Central memory CD4-positive, alpha-beta T cell (primary cell): ENCODE measurements at places on chromosomes 13 and 19.

- no peak for DNase-seq
Observed at GRCh38 chr19:6198896-6199239, 63.4 kb downstream of the ACSBG2 start.

- DNase-seq = no peak
Observed at GRCh38 chr19:19750842-19751790, 18.2 kb upstream of the ZNF14 start.

DNA sequence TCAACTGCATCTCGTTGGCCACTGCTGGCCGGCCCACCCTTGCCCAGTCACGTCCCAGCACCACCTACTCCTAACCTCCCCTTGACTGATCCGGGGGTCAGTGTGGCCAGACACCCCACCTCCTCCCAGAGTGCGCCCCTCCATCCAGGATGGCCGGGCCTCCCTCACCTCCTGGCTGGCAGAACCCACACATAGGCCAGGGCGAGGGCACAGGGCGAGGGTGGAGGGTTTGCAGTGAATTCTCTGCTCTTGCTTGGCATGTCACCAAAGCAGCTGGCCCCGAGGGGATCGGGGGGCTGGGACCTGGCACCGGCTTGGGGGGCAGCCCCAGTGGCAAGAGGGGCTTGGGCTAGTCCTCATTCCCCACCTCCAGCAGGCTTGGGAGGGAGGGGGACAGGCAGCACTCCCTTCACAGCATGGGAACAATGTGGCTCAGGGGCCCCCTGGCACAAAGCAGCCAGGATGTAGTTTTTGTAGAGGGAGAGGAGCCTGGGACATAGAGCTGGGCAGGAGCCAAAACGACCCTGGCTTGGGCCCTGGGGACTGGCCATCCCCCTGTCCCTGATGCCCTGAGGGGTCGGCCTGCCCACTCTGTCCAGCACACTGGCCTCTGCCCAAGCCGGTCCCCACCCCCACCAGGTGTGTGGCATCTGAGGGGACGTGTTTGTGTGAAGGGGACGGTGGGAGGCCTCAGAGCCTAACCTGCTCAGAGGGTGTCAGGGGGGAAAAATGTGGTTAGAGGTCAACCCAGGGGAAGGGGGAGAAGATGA, 28.5 kb upstream of the ASF1B start:
- no peak for DNase-seq

DNA sequence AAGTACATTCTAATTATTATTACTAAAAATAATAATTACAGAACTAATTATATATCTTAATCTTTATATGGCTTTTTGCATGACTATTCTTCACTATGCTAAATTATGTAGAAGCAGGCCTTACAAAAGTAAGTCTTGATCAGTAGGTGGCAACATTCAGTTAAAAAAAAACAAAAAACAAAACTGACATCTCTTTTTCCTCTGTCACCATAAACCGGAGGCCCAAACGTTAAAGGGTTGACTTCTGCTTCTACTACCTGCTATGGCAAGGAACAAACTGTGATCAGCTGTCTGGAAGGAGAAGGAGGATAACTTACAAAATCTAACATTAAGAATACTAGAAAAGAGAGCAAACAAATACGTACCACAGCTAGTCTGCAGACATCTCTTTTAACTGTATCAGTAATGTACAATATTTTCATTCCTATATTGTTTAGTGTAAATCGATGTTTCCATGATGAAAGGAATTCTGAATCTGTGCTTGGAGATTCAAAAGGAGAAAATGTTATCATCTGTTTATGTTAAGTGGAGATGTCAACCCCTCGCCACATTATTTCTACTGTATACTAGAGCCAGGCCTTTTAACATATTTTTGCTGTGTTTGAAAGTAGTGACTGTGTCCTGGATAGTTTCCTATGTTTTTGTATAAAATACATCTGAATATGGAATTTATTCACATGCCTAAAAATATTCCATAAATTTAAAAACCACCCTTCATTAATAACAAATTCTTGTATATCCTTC, 1525.4 kb downstream of the SLITRK1 start:
- DNase-seq = no peak

GRCh38 chr13:34357435-34358232, 539.7 kb downstream of the RFC3 start:
- DNase-seq = no peak
